GM06990 (cell line): ENCODE measurements at places on chromosomes 2 and 18.
A peak's percentile ranks its signal among the peaks of the same experiment; 100 is the strongest.

GRCh38 chr18:75723521-75724340 is 296.2 kb upstream of the SMIM21 start:
- DNase-seq = no peak

GRCh38 chr2:54665436-54665856 is 58.0 kb upstream of the EML6 start:
- no peak for DNase-seq

GRCh38 chr2:134583997-134584520 is 134.7 kb downstream of the TMEM163 start:
- DNase-seq = no peak

- no peak for DNase-seq
These were observed 517.5 kb upstream of the SPHKAP start for GRCh38 chr2:228698963-228699362.

GRCh38 chr2:169139993-169140767 is 70.8 kb downstream of the DHRS9 start:
- DNase-seq = no peak

DNA sequence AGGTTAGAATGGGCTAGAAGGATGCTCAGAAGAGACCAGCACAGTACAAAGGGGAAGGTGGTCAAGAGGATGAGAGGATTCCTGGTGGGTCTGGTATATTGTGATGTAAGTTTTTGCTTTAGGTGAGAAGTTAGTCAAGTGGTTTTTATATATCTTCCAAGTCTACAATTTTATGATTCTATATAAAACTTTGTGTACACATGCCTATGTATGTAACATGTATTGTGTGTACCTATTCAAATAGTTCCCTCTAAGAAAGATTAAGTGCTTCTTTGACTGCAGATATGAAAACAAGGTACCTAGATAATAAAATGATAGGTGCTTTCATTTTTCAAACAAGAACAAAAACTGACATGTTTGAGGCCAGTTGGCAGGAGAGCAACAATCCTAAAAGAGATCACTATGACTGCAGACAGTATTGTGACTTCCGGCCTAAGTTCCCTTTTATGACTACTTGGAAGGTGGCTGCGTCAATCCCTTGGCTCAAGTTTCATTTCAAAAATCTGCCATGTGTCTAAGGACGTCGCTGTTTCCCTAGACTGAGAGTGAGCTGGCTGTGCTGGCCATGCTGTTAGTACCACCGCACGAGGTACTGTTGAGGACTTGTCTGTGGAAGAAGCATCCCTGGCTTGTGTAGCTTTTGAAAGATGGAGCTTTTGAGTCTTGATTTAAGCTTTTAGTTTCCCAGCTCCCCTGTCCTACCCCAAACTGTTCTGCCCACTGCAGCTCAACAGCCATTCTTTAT is 123.1 kb downstream of the PRPF40A start:
- DNase-seq = peak; percentile 56

GRCh38 chr2:181742922-181743722 is 62.8 kb upstream of the NEUROD1 start:
- DNase-seq = no peak
